ENCODE measurements at places on chromosomes 6 and 20. TPM values are rescaled to one million over a fixed set of nuclear protein-coding genes. Genes with fewer than 3 reads are reported as not detected.

The LY6G6C gene
- total RNA-seq, result not detected

The SLC35D3 gene
- total RNA-seq, result not detected

The SPDEF gene
- 0.80 TPM for total RNA-seq

The OTOR gene
- total RNA-seq, result not detected

The DLK2 gene
- total RNA-seq, result 3.4 TPM

The KIAA1755 gene
- total RNA-seq, result not detected

The ELOVL5 gene
- total RNA-seq, result 134 TPM

The NUDT3 gene
- 7.9 TPM for total RNA-seq

The ANKRD66 gene
- total RNA-seq, result not detected

The STMND1 gene
- not detected for total RNA-seq

The PROKR2 gene
- not detected for total RNA-seq

Data from activated naive CD4-positive, alpha-beta T cell treated with anti-CD3 and anti-CD28 coated beads, Interleukin-2, amount 50 U/mL, for 72 hours (primary cell).